ENCODE measurements at places on chromosomes 13 and 19. TPM values are rescaled to one million over a fixed set of nuclear protein-coding genes. Genes with fewer than 3 reads are reported as not detected.

The LHB gene
- not detected for polyA plus RNA-seq

The ZNF728 gene
- polyA plus RNA-seq: not detected

The TEX29 gene
- 0.53 TPM for polyA plus RNA-seq

The ZNF99 gene
- 0.46 TPM for polyA plus RNA-seq

The ZNF829 gene
- polyA plus RNA-seq: 4.7 TPM

The PABPC3 gene
- polyA plus RNA-seq: 0.35 TPM

The SYDE1 gene
- 15.9 TPM for polyA plus RNA-seq

The LILRA6 gene
- polyA plus RNA-seq: 1.4 TPM

The ETV2 gene
- not detected for polyA plus RNA-seq

The TSHZ3 gene
- not detected for polyA plus RNA-seq

The ZNF730 gene
- 2.5 TPM for polyA plus RNA-seq

The TRIM28 gene
- polyA plus RNA-seq: not detected

The FFAR1 gene
- not detected for polyA plus RNA-seq

The DBP gene
- 10.0 TPM for polyA plus RNA-seq

The CASP14 gene
- polyA plus RNA-seq: 3.4 TPM

The OLFM4 gene
- polyA plus RNA-seq: 0.77 TPM

The UPF1 gene
- polyA plus RNA-seq: 33.8 TPM

The CEACAM18 gene
- not detected for polyA plus RNA-seq

The KLK13 gene
- not detected for polyA plus RNA-seq

The HNRNPM gene
- 199 TPM for polyA plus RNA-seq

The APC2 gene
- 1.0 TPM for polyA plus RNA-seq

The NLRP7 gene
- not detected for polyA plus RNA-seq

The MYO16 gene
- polyA plus RNA-seq: 20.5 TPM

The FUT1 gene
- polyA plus RNA-seq: not detected

The NTF4 gene
- polyA plus RNA-seq: not detected

The CD70 gene
- polyA plus RNA-seq: 0.56 TPM

The FARSA gene
- 33.6 TPM for polyA plus RNA-seq

The DUXA gene
- polyA plus RNA-seq: not detected

The KLK2 gene
- not detected for polyA plus RNA-seq

The SLC7A10 gene
- polyA plus RNA-seq: 8.3 TPM

The TMEM150B gene
- 1.1 TPM for polyA plus RNA-seq

The LRFN3 gene
- not detected for polyA plus RNA-seq

The ZNF763 gene
- 2.2 TPM for polyA plus RNA-seq

The TNFAIP8L1 gene
- 11.0 TPM for polyA plus RNA-seq

The TGFBR3L gene
- polyA plus RNA-seq: 0.60 TPM

The TGDS gene
- 13.5 TPM for polyA plus RNA-seq

The KRTDAP gene
- 0.73 TPM for polyA plus RNA-seq

The PCSK4 gene
- polyA plus RNA-seq: 3.3 TPM

The COL4A1 gene
- 699 TPM for polyA plus RNA-seq

The CNFN gene
- not detected for polyA plus RNA-seq

The TMED1 gene
- 23.9 TPM for polyA plus RNA-seq

The ZSCAN4 gene
- polyA plus RNA-seq: not detected

The KLK14 gene
- 0.21 TPM for polyA plus RNA-seq

The SLITRK6 gene
- 13.3 TPM for polyA plus RNA-seq

The TMEM221 gene
- 0.79 TPM for polyA plus RNA-seq

The TIMM50 gene
- 49.1 TPM for polyA plus RNA-seq

The MYH14 gene
- 21.8 TPM for polyA plus RNA-seq

The PTH2 gene
- not detected for polyA plus RNA-seq

Measured in muscle of arm (tissue), 14 donors.